GM04504 (cell line): ENCODE measurements at places on chromosomes 3 and 15.

- DNase-seq, result no peak
These were observed 9.1 kb downstream of the NCEH1 start for GRCh38 chr3:172701751-172702150.

GRCh38 chr3:71066849-71067261 lies 516.7 kb downstream of the FOXP1 start:
- peak; percentile 26 for DNase-seq

DNA sequence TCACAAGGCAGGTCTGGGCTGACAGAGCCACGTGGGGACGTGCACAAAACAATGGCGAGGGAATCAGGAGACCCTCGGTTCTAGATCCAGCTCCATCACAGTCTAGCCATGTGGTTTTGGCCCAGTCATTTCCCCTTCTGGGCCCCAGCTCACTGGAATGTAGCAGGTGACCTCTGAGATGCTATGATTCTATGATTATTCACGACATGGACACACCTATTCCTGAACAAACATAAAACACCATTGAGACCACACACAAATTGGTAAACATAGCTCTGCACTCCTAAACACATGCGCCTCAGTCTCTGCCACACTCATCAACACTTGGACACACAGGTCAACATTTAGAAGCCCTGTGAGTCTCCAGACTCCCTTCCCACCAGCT lies 9.0 kb downstream of the IGDCC4 start:
- no peak for DNase-seq

GRCh38 chr3:81689617-81690016 lies 71.8 kb downstream of the GBE1 start:
- DNase-seq, result no peak

GRCh38 chr15:75545064-75545463 lies 34.1 kb downstream of the PTPN9 start:
- DNase-seq, result no peak

- no peak for DNase-seq
These were observed 3.1 kb downstream of the OXSR1 start for GRCh38 chr3:38168151-38169026.

DNA sequence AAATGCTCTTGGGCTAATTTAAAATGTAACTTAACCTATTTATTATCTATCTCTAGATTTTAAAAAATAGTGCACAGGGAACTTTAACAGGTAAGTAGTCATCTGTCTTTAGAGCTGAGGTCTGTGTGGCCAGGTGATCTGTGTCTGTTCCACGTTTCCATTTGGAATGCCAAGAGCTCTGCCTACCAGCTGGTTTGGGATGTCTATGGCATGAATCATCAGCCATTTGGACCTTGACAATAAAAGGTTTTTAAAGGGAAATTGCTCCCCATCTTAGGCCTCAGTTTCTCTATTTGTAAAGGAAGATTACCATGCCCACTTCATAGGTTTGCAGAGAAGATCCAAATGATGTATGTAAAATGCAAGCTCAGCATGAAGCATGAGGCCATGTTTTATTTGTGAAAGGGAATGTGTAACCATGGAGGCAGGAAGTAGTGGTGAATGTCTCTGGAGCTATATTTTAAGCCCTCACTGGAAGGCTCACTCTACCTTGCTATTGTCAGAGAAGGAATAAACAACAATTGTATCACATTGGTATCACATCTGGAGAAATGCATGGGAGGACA lies 548.1 kb upstream of the LMCD1 start:
- DNase-seq, result no peak

GRCh38 chr3:108183181-108183580 lies 39.0 kb downstream of the IFT57 start:
- no peak for DNase-seq

DNA sequence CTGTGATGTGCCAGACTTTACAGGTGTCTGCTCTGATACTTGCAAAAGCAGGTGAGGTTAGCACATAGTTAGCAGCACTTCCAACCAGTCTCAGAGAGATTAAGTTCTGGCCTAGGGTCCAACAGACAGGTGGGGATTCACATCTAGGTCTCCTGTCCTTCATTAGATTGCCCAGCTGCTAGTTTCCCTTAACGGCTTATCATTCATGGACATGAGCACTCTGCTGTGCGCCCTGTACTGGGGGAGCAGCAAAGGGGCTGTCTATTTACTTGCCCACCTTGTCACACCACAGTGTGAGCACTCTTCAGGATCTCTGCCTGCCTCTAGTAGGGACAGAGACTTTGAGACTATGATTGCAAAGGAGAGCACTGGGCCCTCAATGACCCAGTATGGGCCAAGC lies 8.7 kb downstream of the SPSB4 start:
- DNase-seq, result no peak

DNA sequence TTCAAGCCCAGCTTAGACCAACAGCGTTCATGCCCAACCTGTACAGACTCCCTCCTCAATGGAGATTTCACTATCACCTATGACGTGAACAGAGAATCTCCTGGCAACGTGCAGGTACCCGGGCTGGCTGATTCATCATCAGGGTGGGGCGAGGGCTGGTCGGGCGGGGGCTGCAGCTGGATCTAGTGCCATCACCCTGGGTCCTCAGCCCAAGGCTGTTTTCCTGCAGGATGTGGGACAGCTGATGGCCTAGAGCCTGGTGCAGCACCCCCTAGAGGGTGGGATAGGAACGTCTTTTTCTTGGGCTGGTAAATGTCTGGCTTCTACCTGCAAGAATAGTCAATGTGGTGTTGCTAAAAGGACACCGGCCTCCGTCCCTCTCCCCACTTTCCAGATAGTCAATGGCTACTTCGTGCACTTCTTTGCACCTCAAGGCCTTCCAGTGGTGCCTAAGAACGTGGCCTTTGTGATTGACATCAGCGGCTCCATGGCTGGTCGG lies 4.4 kb downstream of the ITIH3 start:
- no peak for DNase-seq

DNA sequence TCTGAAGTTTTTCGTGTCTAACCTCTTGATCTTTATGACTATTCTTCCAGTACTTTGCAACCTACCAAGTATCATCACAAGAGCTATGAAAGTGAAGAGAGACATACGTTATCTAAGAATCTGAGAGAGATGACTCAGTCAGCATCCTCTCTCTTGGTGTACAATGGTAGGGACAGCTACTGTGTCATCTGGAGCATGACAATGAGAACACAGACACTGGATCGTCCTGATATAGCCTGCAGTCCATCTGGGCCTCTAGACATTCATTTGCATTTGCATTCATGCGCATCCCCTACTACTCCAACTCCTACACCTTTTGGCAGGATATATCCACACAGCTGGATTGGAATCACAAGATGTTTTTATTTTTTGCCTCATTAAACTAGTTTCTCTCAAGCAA lies 115.2 kb downstream of the PEX5L start:
- no peak for DNase-seq

- DNase-seq, result no peak
These were observed 129.8 kb downstream of the SLC9A9 start for GRCh38 chr3:143718463-143718862.

GRCh38 chr15:63905558-63906265 lies 72.0 kb upstream of the HERC1 start:
- DNase-seq, result no peak

DNA sequence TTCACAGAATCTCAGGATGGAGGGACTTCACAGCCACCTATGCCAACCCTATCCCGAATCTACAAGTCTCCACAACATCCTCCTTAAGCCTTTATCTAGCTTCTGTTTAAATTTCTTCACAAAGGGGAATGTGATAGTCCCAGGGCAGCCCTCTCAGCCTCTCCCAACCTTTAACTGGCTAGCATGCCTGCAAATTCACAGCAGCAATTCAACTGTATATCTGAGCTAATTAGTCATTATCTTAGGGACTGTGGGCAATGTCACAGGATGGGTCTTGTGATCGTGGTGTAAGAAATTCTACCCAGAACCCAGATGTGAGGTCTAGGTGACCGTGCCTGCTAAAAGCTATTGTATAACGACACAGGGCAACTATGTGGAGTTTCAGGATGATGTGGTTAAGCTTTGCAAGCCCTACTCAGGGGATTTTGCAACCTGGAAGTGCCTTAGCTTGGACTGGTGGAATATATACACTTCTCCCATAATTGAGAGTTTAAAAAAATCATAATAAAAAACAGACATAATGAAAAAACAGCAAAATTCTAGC lies 65.5 kb upstream of the FBN1 start:
- DNase-seq, result no peak

GRCh38 chr15:92611995-92612745 lies 43.4 kb downstream of the FAM174B start:
- no peak for DNase-seq

- no peak for DNase-seq
These were observed 7.4 kb downstream of the APEH start for GRCh38 chr3:49681543-49681942.

GRCh38 chr15:99628374-99629001 lies 62.7 kb downstream of the MEF2A start:
- DNase-seq, result no peak

- peak; percentile 0 for DNase-seq
These were observed 120.7 kb upstream of the LINGO1 start for GRCh38 chr15:77753281-77753873.

DNA sequence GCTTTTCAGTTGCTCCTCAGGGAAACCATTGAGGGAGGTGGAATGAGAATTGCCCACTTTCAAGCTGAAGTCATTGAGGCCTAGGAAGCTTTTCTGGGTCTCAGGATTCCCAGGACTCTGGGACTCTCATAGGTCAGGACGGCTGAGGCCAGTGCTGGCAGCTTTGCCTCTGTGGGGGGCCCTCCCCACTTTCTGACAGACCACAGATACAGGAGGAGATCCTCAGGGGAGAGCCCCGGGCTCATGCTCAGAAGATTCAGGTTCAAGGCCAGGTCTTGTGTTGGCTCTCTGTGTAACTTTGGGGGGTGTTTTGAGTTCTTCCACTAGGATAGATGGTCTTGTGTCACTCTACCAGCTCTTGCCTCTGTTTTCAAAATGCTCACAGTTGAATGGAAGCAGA lies 50.0 kb downstream of the SMAD6 start:
- no peak for DNase-seq

GRCh38 chr15:90563463-90563862 lies 33.7 kb downstream of the CRTC3 start:
- DNase-seq, result no peak

GRCh38 chr3:4895838-4896237 lies 83.4 kb upstream of the BHLHE40 start:
- no peak for DNase-seq

- no peak for DNase-seq
These were observed 8.3 kb downstream of the DAPK2 start for GRCh38 chr15:64037966-64038365.

DNA sequence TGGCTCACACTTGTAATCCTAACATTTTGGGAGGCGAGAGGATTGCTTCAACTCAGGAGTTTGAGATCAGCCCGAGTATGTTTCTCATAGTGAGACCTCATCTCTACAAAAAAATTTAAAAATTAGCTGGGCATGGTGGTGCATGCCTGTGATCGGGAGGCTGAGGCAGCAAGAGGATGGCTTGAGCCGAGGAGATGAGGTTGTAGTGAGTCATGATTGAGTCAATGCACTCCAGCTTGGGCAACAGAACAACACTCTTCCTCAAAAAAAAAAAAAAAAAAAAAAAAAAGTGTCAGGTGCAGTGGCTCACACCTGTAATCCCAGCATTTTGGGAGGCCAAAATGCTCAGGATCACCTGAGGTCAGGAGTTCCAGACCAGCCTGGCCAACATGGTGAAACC lies 2.4 kb downstream of the RPL39L start:
- DNase-seq, result no peak

DNA sequence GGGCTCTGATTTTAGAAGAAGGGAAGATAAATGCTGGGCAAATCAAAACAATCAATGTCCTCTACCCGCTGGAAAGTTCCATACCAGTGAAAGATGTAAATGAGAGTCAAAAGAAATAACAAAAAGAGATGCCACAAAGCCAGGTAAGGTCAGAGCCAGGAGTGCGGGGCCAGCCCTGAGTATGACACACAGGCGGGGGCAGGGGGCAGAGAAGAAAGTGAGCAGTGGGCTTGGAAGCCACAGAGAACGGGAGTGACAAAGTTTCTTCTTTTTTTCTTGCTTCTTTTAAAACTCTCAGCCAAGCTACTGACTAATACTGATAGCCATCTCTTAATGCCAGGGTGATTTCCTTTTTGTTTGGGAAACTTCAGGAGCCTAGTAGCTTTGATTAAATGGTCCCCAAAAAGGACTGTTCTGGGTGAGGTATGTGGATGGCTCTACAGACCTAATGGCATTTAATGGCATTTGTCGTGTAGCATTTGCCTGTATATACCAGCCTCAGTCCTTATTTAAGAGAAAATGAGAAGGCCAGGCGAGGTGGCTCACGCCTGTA lies 23.1 kb upstream of the TSEN2 start:
- DNase-seq, result no peak

DNA sequence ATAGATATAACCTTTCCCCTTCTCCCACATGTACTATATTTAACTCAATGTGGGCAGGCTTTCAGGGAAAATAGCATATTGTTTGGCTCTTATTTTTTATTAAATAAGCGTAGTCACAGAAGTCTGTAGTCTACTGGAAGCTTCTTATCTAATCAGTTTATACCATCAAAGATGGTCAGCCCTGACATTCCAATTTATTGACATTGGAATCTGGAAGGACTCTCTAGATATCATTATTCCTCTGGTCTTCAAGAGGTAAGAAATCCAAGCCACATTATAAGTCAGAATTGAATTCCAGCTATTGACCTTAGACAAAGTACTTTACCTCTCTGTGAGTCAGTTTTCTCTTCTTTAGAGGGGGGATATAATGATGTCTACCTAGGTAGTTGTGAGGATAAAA lies 38.5 kb upstream of the SCAANT1 start:
- no peak for DNase-seq

DNA sequence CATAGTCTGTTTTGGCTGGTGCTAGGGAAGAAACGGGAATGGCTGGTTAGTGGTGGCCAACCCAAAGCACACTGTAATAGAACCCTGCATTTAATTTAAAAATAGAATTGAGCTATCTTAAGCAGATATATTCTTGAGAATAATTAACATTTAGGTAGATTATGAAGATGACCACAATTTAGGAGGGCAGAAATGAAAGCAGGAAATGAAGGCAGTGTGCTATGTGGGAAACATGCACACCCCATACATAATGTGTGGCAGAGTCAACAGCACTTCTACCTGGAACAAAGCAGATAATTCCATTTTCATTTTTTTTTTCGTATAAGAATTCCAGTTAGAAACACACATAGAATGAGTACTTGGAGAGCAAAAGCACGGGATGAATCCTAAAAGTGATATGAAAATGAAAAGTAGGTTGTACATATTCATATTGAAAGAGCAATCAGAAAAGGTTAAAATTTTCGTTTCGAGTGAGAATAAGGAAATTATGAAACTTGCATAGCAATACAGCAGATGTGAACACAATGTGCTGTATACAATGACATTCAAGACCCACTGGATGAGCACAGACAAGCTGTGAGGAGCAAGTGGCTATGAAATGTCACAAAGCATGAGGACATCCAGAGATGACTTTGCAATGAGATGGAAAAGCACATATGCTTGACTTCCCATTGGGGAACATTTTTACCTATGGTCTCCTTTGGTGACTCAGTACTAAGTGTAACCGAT lies 102.6 kb downstream of the TFG start:
- no peak for DNase-seq

- no peak for DNase-seq
These were observed 3.4 kb downstream of the KIF23 start for GRCh38 chr15:69417581-69417980.
